Activated CD4-positive, CD25-positive, alpha-beta regulatory T cell treated with anti-CD3 and anti-CD28 coated beads, Interleukin-2, amount 50 U/mL, for 24 hours (primary cell): ENCODE measurements at places on chromosomes 7 and 10.

DNA sequence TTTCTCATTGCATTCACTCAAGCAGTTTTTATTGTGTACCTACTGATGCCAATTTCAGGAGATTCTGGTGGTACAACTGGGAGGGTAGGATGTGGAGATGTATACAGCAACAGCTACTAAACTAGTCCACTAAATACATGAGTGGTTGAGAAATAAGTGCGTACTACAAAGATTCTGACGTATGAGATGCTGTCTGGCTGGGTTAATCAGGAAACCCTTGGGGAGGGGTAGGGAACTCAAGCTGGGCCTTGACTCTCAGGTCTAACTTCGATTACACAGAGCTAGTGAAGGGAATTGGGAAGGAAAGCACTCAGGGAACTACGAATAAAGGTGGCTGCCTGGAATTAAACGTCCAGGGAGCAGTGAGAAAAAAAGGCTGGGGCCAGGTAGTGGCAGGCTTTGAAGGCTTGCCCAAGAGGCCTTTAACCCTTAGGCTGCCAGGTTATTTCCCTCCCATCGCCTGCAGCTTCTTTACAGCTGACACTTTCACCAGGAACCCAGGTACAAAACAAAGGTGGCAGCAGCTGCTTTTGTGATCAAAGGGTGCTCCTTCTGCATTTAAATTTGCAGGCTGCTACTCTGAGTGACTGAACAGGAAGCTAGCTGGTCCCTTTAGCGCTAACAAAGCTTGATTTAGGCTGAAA is 3.2 kb downstream of the MMS19 start:
- ATAC-seq, result no peak

DNA sequence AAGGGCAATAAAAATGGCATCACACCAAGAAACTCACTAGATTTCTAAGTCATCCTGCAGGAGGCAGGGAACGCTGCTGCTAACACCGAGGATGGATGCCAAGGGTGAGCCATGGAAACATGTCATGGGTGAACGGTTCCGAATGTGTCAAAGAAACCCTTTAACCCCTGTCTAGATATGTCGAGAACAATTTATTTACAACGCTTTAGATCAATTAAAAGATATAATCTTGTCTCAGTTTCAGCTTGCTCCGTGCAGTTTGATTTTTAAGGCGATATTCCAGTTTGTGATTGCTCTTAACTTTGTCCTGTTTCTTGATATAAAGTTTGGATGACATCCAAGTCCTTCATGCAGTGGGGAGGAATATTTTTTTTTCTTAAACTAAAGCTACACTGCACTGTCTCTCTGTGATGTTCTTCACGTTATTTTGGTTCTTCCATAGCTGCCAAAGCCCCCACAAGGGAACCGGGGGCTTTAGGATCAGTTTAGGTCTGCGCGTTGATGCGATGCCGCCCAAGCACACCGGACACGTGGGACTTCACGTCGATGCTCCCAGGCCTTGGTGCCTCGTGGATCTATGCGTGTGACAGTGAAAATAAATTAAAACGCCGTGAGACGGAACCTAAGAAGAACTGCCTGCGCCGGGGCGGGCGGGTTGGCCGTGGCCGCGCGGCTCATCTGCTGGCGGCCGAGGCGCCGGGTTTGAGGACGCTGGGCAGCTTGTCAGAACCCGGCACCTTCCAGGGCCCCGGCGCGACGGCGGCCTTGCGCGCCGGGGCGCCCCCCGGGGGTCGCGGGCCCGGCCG is 220.3 kb downstream of the PHTF2 start:
- ATAC-seq, result peak; percentile 4

- no peak for ATAC-seq
Measured at GRCh38 chr7:130560972-130561371, 69.1 kb downstream of the MEST start.

GRCh38 chr7:25849500-25850184 is 302.4 kb upstream of the NFE2L3 start:
- ATAC-seq, result no peak

- ATAC-seq, result no peak
Measured at GRCh38 chr10:88835910-88836221, 15.8 kb downstream of the ANKRD22 start.

DNA sequence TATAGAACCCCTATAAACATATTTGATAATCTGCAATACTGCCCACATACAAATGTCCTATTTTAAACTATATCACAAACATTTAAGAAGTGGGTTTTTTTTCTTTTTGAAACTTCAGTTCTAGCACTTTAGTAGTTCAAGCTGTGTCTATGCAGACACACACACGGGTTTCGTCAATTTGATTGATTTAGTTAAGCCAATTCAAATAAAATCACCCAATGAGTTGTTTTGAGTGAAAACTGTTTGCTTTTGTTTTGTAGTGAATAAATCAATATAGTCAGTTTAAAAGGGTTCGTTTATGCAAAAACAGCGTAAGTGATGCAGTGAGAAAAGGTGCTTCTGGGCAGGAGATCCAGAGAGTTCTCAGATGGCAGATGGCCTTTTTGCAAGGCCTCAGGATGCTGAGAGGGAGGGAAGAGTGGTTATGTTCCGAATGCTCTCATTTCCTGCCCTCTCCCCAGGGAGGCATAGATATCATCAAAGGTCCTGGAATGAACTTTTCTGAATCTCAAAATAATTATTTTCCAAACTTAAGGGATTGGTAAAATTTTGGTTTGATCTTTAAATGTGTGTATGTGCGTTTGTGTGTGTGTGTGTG is 102.7 kb downstream of the AGMO start:
- ATAC-seq, result no peak

DNA sequence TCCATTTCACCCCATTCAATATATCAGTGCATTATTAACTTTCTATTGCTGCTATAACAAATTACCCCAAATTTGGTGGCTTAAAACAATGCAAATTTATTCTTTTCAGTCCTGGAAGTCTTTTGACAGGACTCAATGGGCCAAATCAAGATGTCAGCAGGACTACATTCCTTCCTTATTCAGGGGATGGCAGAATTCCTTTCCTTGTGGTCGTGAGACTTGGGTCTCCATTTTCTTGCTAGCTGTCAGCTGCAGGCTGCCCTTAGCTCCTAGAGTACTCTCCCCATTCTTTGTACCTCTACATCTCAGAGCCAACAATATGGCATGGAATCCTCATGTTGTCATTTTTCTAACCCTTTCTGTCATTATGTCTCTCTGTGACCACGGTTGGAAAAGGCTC is 310.6 kb downstream of the HDAC9 start:
- no peak for ATAC-seq

- no peak for ATAC-seq
Measured at GRCh38 chr7:18530224-18531179, 35.0 kb downstream of the HDAC9 start.

- ATAC-seq, result no peak
Measured at GRCh38 chr7:85770332-85770731, 583.5 kb upstream of the SEMA3D start.

GRCh38 chr7:131629217-131629882 is 72.9 kb upstream of the PODXL start:
- ATAC-seq, result no peak

- no peak for ATAC-seq
Measured at GRCh38 chr7:105905209-105905909, 29.0 kb upstream of the ATXN7L1 start.

DNA sequence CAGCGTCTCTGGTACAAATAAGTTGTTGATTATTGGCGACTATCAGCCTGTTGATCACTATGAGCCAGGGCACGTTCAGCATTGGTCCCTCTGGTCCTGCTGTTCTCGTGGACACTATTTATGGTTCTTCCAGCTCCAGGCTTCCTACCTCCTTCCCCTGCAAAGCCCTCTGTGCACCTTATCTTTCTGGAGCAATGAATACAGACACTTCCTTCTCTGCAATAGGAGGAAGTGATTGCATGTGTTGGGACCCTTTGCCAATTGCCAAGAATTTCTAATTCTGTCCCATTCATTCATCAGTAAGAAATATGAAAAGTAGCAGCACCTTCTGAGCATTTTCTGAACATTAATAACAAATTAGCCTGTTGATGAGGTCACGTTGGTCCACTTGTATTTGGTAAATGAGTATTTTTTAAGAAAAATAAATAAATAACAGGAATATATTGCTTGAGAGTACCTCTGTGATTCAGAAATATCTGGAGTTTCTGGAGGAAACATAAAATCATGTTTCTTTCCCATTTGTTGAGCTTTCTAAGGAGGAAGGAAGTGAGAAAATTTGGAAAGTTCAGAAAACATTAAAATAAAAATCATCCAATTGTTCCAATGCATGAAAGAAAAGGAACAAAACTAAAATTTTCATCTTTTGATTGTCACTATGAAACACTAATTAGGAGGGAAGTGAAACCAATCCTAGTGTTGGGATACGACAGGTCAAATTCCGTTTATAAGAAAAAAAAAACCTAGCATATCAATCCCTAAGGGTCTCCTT is 259.1 kb upstream of the KLF6 start:
- ATAC-seq, result no peak

- peak; percentile 21 for ATAC-seq
Measured at GRCh38 chr10:70169649-70170364, 507 bp downstream of the SAR1A start.

GRCh38 chr7:6409944-6410693 is 37.6 kb downstream of the DAGLB start:
- ATAC-seq, result no peak

- no peak for ATAC-seq
Measured at GRCh38 chr10:66748217-66748616, 177.6 kb upstream of the LRRTM3 start.

DNA sequence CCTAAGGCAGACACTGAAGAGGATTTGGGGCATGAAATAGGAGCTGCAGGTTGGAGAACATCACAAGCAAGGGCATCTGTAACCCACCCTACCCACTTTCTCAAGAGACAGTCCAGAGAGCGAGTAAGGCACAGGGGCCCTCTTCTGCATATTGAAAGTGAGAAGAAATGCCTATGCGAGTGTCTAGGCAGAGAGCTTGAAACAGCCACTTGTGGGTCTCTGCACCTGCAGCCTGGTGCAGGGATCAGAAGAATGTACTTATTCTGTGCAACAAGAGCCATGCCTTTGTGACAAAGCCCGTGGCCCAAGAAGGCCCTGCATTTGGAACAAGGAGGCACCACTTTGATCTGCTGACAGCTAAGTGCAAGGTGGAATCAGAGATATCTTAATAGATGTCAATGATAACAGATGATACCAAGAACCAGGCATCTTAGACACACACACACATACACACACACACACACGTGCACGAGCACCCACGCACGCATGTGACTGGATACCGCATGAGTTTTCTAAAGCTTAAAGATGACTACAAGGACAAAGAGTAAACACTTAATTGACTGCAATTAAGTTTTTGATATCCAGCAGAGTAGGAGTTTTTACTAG is 89.3 kb downstream of the NPSR1 start:
- no peak for ATAC-seq

DNA sequence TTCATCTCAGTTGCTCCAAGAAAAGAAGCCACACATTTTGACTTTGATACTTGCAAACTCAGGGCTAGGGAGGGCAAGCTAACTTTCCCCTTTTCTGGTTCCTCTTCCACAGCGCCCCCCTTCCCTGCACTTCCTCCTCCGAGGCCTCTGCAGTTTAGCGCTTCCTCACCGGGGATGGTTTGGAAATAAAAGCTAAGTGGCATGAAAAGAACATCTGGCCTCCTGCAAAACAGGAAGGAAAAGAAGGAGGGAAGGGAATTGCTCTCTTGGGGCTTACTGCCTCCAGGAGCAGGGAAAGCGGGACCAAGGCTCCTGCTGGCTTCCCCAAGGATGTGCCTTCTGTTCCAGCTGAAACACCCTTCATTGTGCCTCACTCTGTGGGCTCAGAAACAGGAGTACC is 42.3 kb downstream of the PRKCQ start:
- no peak for ATAC-seq

GRCh38 chr10:63713191-63714144 is 192.3 kb downstream of the REEP3 start:
- no peak for ATAC-seq

DNA sequence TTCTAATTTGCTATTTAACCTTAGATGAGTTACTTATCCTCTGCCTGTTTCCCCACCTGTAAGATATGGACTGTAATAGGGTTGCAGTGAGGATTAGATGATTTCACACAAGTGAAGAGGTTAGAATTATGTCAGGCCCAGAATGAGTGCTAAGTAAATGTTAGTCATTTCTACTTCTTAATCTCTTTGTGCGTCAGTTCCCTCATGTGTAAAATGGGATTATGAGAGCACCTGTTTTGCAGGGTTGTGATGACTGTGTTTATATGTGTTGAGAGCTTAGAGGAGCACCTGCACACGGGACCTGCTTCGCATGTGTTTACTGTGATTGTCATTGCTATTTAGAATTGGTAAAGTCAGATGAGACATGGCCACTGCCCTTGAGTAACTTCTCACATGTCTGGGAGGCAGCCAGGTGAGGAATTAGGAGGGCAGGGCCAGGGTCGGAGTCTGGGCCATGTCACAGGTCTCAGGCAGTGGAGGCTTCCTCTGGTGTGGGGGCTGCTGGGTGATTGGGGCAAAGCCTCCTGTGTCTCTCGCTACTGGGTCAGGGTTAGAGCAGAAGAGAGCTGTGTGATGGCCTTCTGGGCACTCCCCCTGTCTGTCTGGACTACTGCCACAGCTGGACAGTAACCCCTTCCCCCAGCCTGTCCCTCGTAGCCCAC is 106.7 kb downstream of the WDFY4 start:
- peak; percentile 44 for ATAC-seq

DNA sequence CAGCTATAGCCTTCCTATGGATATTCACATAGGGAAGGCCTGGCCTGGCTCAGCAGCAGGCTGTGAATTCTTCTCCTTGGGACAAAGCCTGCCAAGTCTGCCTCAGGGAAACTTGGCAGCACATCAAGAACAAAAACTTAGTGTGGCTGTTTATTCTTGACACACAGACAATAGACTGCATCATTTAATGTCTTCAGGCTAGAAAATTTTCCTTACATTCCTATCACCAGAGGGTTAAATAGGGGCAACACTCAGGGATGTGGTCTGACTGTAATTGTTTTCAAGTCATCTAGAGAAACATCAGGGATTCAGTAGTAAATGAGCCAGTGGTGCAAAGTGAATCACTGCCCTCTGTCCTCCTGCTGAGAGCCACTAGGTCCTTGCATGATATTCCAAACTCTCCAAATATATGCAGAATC is 137.3 kb downstream of the SEMA3C start:
- ATAC-seq, result no peak
